ENCODE measurements at places on chromosomes 7 and 10.

- no peak for DNase-seq
Observed at GRCh38 chr10:67520924-67521520, 175.0 kb downstream of the CTNNA3 start.

DNA sequence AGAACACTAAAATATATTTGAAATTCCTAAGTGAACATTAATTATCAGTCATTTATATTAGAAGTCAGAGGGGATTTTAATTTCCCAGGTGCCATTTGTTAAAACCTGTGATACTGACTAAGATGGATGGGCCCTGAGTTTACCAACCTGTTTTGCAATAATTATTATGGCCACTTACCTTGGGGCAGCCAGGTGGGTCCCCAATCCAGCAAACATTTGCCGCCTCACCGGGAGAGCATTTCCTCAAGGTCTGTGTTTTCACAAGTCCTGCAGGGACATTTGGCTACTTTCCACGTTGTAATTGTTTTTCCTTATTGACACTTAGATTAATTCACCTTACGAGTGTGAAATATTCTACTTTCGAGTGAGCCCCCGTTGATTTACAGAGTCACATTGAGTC is 251.2 kb upstream of the PPP2R2D start:
- no peak for DNase-seq

GRCh38 chr7:43463401-43463980 is 119.4 kb upstream of the STK17A start:
- no peak for DNase-seq

DNA sequence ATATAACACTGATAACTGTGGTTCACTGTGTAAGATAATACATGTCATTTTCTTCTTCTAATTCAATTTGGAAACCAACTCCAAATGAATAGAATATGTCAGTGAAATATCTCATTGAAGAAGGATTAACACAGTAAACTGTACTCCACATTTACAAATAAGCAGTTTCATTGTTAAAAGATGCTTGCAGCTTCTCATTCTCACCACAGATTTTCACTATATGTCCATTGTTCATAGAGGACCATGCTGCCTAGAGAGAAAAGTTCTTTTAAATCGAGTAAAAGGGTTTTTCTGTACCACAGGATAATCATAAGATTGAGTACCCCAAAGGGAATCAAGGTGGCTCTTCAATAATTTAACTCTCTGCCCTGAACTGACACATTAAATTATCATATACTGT is 165.5 kb downstream of the LRRN3 start:
- DNase-seq = no peak

- DNase-seq = no peak
Observed at GRCh38 chr10:23060918-23061317, 34.5 kb upstream of the MSRB2 start.

DNA sequence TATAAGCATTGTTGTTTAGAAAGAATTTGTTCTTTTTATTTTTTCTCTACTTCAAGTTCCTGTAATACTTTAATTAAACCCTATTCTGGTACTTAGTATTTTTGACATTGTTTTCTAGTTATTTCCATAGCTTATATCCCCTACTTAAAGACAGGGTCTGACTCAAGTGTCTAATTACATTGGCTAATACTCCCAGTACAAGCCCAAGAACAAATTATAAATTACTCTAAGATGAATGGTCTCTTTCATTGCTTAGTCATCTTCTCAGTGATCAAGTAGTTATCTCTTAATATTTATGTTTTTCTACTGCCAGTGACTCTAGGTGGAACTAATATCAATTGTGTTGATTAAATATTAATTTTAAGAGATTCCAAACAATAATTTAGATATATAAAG is 21.6 kb downstream of the AHR start:
- no peak for DNase-seq

GRCh38 chr7:101162551-101163278 is 2.7 kb downstream of the VGF start:
- DNase-seq = no peak

DNA sequence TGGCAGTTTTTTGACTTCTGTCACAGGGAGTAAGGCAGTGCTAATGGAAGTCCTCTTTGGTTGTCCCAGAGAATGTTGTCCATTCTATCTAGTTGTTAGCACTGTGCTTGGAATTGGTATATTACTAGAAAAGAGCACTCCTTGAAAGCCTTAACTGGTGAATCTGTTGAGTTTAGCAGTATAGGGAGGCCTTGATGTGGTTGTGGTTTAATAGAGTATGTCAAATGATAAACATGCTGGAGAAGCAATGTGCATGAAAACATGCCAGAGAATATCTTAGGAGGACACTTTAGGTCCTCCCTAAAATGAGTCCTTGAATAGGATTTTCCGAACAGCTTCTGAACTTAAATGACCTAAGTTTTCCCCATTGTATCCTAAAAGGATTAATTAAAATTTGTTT is 98.6 kb downstream of the BTRC start:
- no peak for DNase-seq

DNA sequence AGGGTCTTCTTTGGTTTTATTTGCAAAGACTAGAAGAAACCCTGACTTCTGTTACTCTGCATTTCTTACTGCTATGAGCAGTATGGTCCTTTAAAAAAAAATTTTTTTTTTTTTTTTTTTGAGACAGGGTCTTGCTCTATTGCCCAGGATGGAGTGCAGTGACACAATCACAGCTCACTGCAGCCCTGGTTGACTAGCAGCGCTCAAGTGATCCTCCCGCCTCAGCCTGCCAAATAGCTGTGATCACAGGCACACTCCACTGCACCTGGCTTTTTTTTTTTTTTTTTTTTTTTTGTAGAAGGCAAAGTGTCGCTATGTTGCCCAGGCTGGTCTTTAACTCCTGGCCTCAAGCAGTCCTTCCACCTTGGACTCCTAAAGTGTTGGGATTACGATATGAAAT is 17.4 kb downstream of the CNNM2 start:
- DNase-seq = no peak

GRCh38 chr10:96608262-96608661 is 21.4 kb upstream of the TM9SF3 start:
- no peak for DNase-seq

Data from NCI-H524 treated with DMSO at 0.1 percent for 48 hours (cell line).